Activated T-helper 1 cell treated with Interleukin-2 at 50 U/mL for 16 hours (primary cell): ENCODE measurements at places on chromosomes 13 and 19.
A peak's percentile ranks its signal among the peaks of the same experiment; 100 is the strongest.

DNA sequence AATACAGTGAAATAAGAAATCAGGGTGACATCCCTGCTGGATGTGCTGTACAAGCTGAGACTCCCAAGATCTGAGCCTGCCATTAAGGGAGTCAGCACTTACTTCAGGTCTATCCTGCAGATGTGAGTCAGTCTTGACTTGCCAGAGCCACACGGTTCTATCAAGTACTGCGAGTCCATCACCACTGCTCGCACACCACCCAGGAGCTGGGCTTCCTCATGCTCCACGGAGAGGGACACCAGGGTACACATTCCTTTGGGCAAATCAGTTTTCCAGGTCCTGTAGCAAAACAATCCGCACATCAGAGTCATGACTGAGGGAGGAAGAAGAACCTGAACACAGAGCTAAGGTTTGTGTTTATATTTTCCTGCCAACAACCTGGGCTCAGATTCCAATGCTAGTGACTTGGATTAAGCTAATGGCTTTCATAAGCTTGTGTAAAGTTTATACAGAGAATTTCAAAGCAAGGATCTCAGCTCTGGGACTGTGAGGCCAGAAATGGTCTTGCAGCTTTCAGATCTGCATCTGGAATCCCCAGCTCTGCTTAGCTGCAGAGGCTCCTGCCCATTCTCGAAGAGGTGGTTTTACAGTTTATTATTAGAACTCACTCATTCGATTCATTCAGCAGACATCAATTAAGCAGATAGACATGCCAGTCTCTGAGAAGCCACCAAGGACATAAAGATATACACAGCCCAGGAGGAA is 90.6 kb downstream of the KL start:
- no peak for DNase-seq

GRCh38 chr19:36009220-36009619 is 607 bp upstream of the SYNE4 start:
- peak; percentile 22 for DNase-seq

DNA sequence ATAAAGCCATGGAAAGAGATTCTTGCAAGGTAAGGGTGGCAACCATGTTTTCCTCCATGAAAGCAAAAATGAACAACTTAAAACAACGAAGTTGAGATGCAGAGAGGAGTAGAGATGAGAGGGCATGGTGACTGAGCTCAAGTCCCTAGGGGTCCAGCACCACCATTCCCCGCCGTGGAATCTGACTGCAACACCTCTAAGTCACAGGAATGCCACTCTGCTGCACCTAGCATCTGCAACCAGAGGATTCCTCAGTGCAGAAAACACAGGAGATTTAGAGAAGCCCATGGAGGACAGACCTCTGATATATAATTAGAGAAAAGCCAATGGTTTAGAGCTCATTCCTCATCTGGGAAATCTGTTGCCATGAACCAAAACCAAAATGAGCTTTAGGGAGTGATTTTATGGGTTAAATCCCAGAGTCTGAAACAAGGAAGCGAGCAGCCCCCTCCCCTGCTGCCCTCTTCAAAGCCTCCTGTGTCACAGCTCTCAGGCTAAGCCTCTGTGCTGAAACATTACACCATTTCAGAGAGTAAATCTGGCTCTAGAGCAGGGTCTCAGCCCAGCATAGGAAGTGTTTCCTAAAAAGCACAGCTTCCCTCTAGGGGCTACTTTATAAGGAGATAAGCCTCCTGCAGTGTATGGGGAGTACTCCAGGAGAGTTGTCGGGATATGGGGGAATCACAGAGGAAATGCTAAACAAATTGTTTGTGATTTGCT is 1043.6 kb downstream of the UQCRFS1 start:
- DNase-seq, result no peak

- no peak for DNase-seq
These were observed at the start of gene DZIP1 for GRCh38 chr13:95644601-95645052. DZIP1 (minus strand) TSS chr13:95644706; CDS start chr13:95642029, 2,677 bp downstream.

- no peak for DNase-seq
These were observed 16.2 kb downstream of the FRY start for GRCh38 chr13:32047793-32048192.

GRCh38 chr19:43624933-43625332 is 5.5 kb upstream of the ZNF428 start:
- peak; percentile 70 for DNase-seq

GRCh38 chr13:27696731-27697130 is 75.0 kb downstream of the POLR1D start:
- no peak for DNase-seq

GRCh38 chr19:6358003-6358402 is 3.3 kb upstream of the CLPP start:
- no peak for DNase-seq

DNA sequence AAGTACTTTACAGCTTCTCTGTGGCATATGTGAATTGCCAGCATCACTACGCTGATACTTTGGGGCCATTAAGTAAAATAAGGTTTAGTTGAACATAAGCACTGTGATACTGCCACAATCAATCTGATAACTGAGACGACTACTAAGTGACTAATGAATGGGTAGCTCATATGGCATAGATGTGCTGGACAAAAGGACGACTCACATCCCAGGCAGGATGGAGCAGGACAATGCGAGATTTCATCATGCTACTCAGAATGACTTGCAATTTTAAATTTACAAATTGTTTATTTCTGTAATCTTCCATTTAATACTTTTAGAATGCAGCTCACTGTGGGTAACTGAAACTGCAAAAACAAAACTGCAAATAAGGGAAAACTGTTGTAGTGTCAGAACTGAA is 13.6 kb downstream of the CCDC122 start:
- no peak for DNase-seq

GRCh38 chr19:38285567-38285966 is 18.5 kb upstream of the C19orf33 start:
- DNase-seq, result no peak

DNA sequence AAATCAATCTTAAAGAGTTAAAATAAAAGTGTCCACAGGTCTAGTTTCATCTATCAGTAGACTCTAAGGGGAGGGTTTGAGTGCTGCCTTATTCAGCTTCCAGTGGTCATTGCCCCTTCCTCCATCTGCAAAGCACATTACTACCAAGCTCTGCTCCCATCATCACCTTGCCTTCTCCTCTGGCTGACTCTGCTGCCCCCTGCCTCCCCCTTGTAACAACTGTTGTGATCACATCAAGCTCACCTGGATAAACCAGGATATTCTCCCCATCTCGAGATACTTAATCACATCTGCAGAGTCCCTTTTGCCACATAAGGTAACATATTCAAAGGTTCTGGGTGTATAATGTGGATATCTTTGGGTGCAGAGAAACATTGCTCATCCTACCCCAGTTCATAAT is 43.3 kb upstream of the GPC6 start:
- no peak for DNase-seq

GRCh38 chr19:15640294-15640903 is at the start of gene CYP4F3:
CYP4F3 (plus strand) TSS chr19:15640897; CDS start chr19:15641416, 519 bp downstream.
- DNase-seq, result no peak

GRCh38 chr13:42569576-42570344 is 4.2 kb upstream of the TNFSF11 start:
- DNase-seq, result no peak

DNA sequence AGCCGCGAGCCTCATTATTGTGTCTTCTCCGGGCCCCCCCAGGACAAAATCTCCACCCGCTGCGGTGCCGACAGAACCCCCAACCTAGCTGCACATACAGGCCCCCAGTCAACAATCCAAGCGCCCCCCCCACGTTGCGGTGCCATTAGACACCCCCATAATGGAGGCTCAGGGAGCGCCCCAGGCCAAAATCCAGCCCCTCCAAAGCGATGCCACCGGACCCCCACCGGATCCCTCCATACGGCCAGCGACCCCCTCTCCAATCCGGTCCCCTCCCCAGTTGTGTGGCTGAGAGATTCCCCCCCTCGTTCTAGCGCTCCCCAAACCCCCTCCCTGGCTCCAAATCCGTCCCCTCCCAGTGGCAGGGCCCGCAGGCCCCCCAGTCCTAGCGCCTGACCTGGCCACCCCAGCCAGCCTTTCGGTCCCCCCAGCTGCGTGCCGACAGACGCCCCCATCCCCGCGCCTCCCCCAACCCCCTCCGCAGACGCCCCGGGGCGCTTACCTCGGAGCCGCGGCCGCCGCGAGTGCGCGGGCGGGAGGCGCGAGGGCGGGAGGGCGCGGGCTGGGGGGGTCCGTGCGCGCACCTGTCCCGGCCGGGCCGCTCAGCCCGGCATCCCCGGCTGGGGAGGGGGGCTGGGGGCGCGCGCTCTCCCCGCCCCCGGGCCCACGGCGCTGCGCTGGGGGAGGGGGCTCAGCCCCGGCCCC is 21.6 kb upstream of the SEMA6B start:
- DNase-seq, result no peak

DNA sequence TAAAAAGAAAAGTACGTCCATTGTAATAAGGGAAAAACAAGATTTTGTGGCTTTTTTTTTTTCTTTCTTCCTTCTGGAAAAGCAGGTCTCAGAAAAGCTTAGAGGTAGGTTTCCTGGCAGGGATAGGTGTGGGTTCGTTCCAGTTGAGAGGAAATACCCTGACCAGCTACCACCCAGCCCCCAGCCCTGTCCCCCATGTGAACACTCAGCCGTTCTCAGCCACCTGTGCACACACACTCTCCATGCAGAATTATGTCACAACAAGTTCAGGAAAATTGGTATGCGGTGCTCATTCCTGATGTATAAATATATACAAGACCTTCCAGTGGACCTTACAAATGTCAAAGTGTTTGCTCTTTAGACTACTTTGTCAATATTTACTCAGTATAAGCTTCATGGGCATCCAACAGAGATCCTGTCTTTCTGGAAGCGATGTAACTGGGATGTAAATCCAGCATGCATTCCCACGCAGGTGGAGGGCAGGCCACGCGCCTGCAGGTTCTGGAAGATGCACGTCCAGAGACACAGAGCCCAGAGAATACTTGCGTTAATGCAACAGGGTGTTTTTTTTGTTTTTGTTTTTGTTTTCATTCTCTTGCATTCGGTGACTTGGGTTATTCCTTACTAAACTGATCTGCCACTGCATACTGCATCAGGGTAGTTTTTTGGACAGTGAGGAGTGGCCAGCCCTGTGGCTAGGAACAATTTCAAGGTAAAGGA is 68.8 kb downstream of the TSHZ3 start:
- DNase-seq, result no peak

DNA sequence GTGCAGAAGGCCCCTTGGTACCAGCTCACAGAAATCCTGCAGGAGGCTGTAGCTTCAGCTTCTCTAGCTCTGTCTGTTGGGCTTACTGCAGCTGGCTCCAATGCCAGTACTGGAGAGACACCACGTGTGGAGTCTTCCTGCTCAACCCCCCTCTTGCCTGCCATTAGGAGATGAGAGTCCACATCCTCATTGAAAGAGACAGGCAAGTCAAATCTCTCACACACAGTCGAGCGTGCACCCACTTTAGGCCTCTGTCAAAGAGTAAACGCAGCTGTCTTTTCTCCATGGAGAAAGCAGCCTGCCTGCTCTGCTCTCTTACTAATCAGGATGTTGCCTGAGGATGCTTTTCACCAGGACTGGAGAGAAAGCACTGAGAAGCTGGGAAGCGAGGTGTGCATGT is 523.0 kb upstream of the NBEA start:
- DNase-seq, result no peak

DNA sequence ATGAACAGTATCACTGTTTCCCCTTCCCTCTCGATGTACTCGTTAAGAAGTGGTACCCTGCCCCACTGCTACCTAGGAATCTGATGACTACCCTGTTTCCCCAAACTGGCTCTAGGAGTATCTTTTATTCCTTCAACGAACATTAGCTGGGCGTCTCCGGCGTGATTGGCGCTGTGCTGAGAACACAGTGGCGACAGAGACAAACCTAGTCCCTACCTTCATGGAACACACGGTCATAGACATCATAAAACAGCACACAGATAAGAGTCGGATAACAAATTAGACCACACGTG is 730 bp downstream of the SYMPK start:
- DNase-seq, result no peak

DNA sequence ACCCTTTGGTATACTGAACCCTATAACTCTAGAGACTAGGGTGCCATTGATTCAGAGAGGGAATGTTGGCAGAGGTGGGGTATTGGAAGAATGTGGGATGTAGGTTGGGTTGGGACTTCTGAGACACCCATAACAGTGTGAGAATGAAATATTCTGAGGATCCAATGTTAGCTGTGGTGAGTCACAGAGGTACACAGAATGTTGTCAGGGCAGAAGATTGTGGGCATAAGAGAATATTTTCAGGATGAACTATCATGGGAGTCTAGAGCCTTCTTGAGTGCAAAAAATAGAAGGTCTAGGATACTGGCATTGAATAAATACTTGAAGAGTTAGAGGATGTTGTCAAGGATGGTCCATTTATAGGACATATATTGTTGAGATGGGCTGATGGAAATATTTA is 9.0 kb downstream of the KLK13 start:
- no peak for DNase-seq
